ENCODE measurements at places on chromosomes 2 and 18.
A peak's percentile ranks its signal among the peaks of the same experiment; 100 is the strongest.

GRCh38 chr2:221517696-221518151 is 54.4 kb downstream of the EPHA4 start:
- peak; percentile 45 for DNase-seq

DNA sequence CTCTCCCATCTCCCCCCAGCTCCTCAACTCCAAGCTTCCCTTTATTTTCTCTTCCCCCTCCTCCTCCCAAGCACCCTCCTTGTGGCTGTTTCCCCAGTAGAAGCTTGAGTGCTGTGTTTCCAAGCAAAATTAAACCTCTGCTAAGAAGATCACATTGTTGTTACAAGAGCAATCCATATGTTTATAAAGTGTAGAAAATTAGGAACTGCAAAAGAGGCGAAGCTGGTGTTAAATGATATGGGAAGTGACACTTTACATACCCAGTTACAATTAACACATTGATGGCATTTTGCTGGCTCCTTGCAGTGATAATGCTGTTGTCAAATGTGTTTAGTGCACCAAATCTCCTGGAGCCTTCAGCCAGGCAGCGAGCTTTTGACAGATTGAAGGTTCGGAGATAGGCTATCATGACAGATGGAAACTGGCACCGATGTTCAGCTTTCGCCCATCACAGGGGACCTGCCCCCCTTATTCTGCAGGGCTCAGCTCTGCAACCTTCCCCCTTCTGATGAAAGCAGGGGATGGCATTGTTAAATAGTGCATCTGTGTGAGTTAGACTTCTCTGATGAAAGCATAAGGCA is 259.8 kb upstream of the ATP5MC3 start:
- DNase-seq, result no peak

DNA sequence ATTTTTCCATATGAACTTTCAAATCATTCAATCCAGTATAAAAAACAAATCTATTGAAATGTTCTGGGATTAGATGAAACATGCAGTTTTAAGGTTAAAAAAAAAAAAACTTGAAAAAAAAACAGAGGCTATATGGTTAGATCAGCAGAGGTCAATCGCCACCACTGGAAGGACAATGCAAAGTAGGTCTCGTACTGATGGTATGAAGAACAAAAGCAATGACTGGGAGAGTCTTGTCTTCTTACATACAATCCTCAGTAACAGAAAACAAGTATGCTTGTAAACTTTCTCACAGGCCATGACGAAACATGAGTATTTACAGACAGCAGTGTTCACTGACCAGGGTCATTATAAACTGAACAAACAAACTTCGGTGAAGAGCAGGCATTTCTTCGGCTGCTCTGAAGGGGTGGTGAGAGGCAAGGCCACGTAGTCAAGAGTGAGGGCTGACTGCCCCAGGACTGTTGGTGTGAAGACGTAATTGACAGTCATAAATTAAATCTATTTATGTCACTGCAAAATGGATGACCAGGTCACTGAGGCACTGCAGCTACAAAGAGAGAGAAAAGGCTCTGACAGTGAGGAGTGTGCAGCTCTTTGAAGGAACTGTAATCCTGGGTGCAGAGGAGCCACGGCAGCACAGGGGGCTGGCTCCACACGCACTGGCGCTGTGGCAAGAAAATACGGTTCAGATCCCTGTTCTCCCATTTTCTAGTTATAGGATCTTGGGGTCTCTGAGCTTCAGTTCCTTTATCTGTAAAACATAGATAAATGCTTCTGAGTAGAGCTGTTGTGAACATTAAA is 60.0 kb downstream of the NXPH2 start:
- DNase-seq, result no peak

DNA sequence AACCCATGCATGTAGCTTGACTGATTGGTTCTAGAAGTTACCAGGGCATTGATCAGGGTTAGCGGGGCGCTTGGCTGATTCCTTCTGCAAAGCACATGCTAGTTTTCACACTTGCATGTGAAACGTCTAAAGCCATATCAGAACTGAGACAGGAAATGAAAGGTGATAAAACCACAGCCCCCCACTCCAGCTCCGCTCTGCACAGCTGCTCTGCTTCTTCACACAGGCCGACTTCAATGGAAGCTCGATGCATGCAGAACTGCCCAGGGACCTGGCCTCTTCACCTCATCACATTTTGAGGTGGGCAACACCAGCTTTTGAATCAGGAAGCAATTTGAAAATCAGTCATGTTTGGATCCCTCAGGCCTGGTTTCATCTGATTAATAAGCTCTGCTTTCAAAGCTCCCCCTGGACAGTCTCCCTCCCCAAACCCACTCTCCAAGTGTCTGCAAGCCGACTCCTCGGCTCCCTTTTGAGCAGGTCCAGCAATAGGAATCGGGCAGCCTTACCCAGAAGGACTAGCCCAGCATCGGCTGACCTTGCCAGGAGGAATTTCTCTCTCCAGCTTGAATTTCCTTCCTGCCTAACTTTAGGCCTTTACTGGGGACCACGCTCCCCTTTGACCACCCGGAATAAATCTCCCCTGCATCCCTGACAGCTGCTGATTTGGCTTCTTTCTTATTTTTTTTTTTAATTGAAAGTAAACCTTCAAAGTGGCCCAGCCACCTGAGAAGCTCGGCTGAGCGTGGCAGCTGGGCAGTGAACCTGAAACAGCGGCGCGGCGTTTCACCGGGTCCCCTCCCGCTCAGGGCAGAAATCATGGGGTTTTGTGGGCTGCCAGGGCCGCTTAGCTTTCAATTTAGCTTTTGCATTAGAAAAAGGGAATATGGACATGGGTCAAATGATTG is 31.7 kb downstream of the HRH4 start:
- DNase-seq, result no peak

- DNase-seq, result no peak
These were observed 80.4 kb downstream of the STK39 start for GRCh38 chr2:168166902-168167510.

GRCh38 chr2:224175538-224175937 is 136.5 kb upstream of the SERPINE2 start:
- DNase-seq, result no peak

DNA sequence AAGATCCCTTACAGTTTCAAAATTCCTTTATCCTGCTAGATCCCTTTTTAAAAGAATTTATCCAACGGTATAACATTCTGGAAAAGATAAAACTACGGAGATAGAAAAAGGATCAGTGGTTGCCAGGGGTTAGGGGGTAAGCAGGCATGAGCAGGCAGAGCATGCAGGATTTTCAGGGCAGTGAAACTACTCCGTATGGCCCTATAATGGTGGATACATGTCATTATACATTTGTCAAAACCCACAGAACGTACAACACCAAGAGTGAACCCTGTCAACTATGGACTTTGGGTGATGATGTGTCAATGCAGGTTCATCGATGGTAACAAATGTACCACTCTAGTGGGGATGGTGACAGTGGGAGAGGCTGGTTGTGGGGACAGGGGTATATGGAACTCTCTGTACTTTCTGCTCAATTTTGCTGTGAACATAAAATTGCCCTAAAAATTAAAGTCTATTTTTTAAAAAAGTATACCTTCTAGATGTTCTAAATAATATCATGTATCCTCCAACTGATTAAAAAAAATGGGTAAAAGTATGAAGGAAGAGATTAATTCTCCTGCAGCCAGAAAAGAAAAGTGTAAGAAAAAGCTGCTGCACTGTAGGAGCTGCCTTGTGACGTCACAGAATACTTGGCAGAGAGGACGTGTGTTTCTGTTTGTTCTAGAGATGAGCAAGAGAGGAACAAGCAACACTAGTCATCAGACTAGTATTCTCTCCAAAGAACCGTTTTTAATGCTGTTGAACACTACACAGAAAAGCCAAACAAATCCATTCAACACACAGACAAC is 23.6 kb downstream of the ANKRD44 start:
- DNase-seq, result no peak

GRCh38 chr2:215637651-215638050 is 201.8 kb upstream of the FN1 start:
- no peak for DNase-seq

DNA sequence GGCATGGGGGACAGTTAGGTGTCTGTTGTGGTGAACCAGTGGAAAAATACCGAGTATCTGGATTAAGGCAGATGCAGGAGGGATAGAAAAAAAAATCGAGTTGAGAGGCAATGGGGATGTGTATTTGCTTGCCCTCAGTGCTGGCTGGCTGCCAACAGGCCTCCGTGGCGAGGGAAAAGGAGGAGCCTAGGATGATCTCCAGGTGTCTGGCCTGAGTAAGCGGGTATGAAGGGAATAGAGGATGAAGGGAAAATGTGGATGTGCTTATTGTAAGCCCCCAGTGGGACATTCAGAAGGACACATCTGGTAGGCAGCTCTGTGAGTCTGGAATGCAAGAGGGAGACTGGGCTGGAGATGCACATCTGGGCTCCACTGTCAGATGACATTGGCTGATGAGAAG is 22.8 kb downstream of the KCNS3 start:
- DNase-seq, result no peak

DNA sequence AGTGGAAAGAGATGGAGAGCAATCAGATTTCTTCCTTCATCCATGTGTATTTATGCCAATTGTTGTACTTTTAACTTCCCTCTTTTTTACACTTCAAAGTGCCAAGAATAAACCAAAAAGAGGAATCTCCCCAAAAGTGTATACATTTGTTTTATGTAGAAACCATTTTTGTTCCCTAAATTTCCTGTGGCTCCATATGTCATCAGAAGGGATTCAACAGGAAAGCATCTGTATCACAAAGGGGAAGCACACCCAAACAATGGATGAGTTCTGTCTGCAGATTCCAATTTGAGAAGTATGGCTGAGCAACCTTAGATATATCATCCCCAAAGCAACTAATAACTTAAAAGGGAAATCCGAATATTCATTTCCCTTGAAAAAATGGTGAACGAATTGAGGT is 275.0 kb downstream of the MREG start:
- DNase-seq, result no peak

DNA sequence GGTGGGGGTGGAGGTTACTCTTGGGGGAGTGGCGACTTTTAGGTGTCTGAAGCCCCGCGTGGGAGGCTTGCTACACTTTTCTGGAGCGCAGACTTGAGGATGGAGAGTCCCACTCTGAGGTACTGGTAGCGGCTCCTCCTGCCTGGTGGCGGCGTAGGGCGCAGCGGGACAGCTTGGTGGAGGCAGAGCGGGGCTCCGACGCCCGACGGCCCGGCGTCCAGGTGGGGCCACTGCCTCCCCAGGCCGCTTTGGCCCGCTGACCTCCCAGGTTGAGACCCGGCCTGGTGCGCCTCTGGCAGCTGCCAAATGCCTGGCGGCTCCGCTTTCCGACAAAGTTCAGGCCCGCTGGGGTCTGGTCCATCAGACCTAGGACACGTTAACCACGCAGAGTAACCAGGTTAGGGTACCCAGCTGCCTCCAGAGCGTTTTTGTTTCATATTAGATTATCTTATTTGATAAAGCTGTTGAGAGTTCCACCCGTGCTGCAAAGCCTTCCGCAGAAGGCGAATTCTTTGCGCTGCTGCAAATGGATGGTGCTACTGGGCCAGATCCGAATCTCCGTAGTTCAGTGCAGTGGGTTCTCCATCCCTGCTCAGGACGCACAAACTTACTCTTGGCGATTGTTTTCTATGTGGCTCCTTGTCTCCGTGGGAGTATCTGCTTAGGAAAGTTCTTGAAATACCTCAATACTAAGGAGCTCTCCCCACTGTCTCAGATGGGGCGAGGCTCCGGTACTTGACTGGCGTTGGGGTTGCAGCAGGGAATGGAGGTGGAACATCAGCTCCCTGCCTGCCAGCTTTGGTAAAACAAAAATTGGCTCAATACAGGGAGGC is 405.9 kb downstream of the XIRP2 start:
- DNase-seq, result no peak

DNA sequence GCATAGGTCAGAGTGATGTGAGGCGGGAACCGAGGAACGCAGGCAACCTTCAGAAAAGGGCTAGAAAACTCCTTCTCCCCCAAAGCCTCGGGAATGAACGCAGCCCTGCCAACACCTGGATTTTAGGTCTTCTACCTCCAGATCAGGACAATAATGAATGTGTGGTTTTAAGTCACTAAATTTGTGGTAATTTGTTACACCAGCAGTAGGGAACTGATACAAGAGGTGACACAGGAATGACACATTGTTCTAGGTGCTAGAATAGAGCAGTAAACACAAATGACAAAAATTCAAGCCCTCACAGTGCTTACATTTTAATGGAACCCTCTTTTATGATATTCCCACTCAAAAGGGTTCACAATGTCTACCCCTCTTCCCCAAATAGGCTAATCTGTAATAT is 39.2 kb upstream of the EML4 start:
- no peak for DNase-seq

GRCh38 chr18:57802213-57803102 is 657 bp downstream of the ATP8B1 start:
- DNase-seq, result no peak

DNA sequence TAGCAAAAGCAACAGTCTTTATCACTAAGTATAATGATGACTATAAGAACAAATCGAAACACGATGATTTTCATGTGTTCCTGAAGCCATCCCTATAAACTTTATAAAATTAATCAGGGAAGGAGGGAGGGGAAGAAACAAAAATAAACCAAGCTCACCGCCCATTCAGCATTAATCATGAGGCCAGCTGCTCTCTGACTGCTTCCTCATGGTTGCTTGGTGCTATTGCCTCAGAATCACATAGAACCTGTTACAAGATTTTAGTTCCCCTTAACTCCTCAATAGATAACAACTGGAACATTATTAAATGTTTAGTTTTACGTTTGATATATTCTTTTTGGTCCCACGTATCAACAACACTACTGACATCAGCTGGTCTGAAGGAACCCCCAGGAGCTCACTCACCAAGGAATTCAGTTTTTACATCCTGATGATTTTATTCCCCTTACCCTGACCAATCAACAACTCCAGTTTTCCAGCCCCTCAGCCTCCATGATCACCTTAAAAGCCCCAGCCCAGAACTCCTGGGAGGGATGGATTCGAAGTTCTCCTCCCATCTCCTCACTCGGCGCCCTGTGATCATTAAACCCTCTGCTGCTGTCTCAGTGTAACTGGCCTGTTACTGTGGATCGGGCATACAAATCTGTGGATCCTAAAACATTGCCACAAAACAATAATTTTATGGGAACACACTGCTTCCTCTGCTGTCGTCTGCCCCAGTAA is 10.6 kb upstream of the HNRNPLL start:
- no peak for DNase-seq

GRCh38 chr18:8439055-8439454 is 170.2 kb upstream of the RAB12 start:
- DNase-seq, result no peak

DNA sequence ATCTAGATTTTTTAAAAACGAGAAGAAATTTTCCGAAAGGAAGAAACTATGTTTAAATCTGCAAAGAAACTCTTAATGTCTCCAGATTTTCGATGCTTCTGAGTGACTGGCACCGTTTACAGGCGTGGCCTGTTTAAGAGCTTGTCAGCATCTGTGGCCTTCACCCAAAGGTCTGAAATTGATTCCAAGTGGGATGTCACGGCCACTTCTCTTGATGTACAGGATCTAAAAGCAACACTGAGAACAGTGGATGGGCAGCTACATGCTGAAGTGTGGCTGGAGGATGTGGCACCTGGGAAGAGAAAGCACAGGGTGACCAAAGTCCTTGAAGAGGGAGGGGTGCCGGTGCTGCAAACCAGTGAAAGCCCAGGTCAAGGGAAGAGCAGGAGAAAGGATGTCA is 28.0 kb downstream of the EMILIN2 start:
- no peak for DNase-seq

- no peak for DNase-seq
These were observed 124.1 kb upstream of the ZBTB14 start for GRCh38 chr18:5419601-5420000.

All from activated T-cell treated with anti-CD3 and anti-CD28 coated beads for 48 hours (primary cell).